Osteocyte (in vitro differentiated cells): ENCODE measurements at places on chromosomes 2 and 18. TPM values are rescaled to one million over a fixed set of nuclear protein-coding genes. Genes with fewer than 3 reads are reported as not detected.

DNA sequence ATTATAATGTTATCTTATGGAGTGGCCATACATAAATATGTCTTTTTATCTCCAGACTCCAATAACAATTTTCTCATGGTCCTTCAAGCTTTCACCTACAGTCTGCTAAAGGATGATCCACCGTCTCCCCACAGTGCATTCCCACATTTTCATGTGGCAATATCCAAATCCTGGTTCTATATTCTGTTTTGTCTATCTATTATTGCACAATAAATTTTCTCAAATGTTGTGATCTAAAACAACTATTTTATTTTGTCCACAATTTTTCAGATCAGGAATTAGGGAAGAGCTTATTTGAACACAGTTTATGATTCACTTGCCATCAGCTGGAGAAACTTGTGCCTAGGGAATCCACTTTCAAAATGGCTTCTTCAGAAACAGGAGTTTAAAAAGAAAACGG lies 614.4 kb upstream of the TMEFF2 start:
- DNase-seq: no peak

- DNase-seq: no peak
These were observed 3.6 kb downstream of the SOX11 start for GRCh38 chr2:5695654-5696403.

Gene TUBA4A
- 6.9 and 7.9 TPM in 2 replicates for total RNA-seq

DNA sequence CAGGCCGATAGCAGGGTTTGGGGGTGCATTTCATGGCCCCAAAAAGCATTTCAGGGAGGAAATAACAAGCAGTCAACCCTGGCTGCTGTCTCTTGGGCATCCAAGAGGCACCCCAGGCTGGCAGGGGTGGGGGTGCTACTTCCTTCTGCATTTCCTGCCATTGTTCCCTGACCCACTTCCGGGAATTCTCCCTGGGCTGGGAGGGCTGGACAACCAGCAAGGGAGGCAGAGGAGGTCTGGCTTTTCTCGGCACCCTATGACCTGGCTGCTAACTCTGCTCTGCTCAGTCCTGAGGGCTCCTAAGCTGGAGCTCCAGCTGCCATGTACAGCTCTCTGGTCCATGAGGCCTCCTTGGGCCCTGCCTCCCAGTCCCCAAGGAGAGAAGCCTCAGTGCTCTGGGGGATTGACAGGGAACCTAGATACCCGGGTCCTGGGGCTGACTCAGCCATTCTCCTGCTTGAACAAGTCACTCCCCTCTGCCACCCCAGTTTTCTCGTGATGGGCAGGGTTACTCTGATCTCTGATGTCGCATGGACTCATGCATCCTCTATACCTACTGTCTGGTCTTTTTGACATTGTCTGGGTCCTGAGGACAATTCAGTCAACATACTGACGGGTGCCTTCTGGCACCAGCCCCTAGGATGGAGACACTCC lies 47.2 kb downstream of the DYSF start:
- no peak for DNase-seq

Gene CAPN14
- 0.13 and 0.24 TPM in 2 replicates for total RNA-seq

- DNase-seq: no peak
These were observed 19.6 kb downstream of the RAMP1 start for GRCh38 chr2:237879058-237879430.

- DNase-seq: no peak
These were observed 46.5 kb downstream of the DPP10 start for GRCh38 chr2:114488841-114489530.

DNA sequence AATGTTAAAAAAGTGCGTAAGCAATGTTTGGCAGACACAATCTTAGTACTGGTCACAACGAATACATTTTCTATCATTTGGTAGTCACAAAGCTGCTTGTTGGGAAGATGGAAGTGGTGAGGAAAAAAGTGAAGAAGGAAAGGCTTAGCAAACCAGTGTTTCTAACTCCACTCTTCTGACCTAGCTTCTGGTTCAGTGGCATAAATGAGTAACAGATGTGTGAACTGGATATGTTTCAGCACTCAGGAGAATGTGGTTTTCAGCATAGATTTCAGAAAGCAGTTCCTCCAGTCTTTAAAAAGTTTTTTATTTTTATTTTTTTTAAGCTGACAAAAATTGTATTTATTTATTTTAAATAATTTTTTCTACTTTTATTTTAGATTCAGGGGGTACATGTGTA lies 357.1 kb downstream of the CPS1 start:
- DNase-seq: no peak

DNA sequence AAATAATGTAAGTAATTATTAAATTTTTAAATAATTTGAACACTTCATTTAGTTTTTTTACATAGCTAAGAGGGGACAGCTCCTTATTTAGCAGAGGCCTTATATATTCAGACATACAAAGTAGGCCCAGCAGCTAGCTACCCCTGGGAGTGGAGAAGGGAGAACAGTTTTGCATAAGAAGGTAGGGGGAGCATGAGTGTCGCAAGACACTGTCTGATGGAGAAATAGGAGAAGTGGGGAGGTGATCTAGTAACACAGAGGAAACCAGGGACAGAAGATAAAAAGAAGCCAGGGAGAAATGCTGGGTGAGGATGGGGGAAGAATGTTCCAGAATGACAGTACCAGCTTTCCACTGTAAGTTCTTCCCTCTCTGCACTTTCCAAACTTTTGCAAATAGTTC lies 16.0 kb upstream of the RGPD4 start:
- DNase-seq: no peak

Gene CLEC4F
- not detected in 2 replicates for total RNA-seq

- DNase-seq: no peak
These were observed 109.4 kb upstream of the SLC38A11 start for GRCh38 chr2:165064743-165065142.

DNA sequence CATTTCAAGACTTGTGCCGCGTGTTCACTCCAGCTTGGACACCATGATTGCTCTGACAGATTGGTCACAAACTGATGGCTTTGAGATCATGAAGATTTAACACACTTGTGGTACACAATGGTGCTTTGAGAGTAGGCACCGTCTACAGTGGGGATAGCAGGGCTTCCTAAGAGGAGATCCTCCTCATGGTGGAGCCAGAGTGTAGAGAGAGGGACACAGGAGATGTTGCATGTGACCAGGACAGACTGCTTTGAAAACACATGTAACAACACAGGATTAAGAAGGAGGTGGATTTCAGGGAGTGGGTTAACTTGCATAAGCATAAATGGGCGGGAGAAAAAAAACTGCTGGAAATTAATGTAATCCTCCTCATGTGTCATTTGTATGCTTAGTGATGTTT lies 95.7 kb upstream of the LINC00305 start:
- DNase-seq: no peak

Gene IL1RL1
- not detected in 2 replicates for total RNA-seq

Gene RAPH1
- total RNA-seq: 37.0 and 38.6 TPM in 2 replicates

Gene ZNF385B
- 0.13 and 0.16 TPM in 2 replicates for total RNA-seq

Gene MBP
- 13.8 and 18.6 TPM in 2 replicates for total RNA-seq

GRCh38 chr2:121513597-121514333 lies 16.9 kb upstream of the RNU4ATAC start:
- no peak for DNase-seq

Gene CGREF1
- 1.2 and 1.9 TPM in 2 replicates for total RNA-seq

DNA sequence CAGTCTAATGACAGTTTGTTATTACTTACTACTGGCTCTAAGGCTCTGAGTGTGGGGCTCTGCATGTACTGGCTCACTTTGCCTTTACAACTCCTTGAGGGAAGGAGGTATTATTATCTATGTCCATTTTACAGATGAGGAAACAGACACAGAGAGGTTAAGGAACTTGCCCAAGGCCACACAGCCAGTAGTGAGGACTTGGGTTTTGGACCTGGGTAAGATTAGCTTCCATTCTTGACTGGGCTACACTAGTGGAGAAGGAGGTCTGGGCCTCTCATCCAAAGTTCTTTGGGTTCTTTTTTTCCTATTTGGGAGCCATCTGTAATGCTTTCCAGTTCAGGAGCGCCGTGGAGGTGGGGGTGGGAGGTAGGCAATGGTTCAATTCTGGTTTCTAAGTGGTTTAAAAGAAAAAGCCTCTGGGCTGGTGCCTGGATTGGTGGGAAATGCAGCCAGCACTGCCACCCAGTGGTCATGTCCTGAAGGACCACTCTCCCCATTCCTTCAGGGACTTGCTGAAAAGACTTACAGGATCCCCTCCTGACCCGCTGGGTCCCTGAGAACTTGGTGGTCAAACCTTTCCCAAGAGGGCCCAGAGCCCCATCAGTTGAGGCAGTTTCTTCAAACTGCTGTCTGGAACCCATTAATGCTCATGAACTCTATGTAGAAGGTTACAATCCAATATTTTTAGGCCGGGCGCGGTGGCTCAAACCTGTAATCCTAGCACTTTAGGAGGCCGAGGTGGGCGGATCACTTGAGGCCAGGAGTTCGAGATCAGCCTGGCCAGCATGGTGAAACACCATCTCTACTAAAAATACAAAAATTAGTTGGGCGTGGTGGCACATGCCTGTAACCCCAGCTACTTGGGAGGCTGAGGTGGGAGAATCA lies 38.6 kb upstream of the NOTO start:
- DNase-seq: no peak

GRCh38 chr18:24420551-24420950 lies 5.9 kb upstream of the IMPACT start:
- no peak for DNase-seq
